Stimulated activated CD8-positive, alpha-beta memory T cell treated with anti-CD3 and anti-CD28 coated beads, Interleukin-2, amount 100 ng/mL, for 1 hour (primary cell): ENCODE measurements at places on chromosomes 4 and X.

DNA sequence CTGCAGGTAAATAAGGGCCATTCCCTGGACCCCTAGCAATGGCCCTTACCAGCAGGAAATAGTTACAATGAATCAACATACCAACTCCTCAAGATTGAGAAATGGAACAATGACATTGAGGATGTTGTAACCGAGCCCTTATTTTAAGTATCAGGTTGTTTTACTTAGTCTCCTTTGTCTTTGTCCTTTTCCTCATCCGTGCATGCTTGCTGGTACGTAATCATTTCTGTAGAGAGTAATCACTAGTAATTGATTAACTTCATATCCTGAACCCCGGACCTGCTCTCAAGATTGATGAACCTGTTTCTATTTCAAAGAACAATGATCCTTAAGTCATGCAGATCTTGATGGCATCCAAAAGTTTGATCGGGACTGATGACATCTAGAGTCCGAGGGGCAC lies 98.6 kb upstream of the LANCL3 start:
- no peak for DNase-seq

DNA sequence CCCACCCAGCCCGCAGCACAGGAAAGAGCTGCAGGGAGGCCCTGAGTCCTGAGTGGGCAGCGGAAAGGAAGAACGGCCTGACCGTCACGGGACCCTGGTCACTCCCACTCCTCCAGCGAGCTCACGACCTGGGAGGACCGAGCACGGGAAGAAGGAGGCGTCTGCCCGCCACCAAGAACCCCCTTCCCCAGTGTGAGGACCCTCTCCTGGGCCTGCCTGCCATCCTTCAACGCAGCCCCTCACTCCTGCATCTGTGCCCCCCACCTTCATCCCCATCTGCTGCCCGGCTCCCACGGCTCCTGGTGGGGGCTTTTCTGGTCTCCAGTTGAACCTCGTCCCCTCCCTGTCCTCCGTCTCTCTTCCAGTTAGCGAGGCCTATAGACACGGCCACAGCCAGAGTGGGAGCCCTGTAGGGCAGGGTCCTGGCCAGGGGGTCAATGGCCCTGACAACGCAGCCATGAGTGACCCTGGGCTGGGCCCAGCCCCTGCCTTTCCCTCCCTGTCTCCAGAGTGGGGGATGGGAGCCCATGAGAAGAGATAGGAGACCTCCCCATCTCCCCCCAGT lies 41.3 kb upstream of the MXD4 start:
- DNase-seq: no peak

DNA sequence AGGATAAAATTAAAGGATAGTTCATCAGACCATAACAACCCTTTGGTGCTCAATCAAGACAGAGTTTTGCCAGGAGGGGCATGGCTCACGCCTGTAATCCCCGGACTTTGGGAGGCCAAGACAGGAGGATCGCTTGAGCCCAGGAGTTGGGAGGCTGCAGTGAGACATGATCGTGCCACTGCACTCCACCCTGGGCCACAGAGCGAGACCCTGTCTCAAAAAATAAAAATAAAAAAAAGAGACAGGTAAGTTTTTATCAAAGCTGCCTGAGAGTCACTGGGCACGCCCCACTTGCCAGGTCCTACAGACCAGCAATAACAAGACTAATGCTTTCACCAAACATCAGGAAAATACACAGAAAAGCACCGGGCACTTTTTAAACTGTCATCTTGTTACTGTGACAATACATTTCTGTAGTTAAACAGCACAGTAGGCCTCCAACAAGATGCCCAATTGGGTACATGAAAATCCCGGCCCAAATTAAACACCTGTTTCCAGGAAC lies 765 bp downstream of the CFAP97 start:
- no peak for DNase-seq

DNA sequence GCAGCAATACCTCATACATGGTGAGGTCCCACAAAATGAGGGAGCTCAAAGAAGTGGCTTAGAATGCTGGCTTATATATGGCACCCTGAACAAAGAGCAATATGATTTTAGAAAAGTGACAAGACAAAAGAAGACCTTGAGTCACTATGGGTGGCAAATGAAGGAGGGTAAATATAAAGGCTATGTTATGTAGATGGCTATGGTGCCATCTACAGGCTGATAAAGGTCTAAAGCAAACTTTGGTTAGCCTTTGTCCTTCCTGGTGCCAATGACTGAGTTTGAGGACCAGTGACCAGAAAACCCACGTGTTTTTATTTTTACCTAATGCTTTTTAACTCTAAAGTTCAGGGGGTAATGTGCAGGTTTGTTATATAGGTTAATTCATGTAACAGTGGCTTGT lies 151.8 kb downstream of the CCNG2 start:
- no peak for DNase-seq

- DNase-seq: no peak
These were observed 4.1 kb downstream of the TDO2 start for GRCh38 chr4:155907556-155907955.

DNA sequence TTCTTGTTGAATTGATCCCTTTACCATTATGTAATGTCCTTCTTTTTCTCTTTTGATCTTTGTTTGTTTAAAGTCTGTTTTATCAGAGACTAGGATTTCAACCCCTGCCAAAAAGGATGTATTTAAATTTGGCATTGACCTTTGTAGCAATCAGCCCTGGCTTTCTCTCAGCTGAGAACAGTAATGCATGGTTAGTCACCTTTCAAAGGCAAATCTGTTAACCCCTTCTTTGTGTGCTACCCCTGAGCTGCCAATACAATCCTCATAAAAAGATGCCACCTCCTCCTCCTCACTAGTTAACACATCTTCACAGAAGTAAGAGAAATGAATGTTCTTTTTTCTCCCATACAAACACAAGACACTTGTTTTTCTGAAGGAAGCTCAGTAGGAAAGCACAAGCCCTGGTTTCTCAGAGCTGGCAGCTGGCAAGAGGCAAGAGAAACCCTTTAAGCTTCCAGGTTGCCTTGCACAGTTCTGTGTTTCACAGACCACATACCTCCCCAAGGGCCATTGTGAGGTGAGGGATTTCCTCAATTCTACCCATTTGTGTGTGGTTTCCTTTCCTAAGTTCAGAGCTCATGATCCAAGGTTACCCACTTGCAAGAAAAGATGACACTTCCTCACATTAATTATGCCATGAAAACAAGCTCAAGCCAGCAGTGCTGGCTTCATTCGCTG lies 122.6 kb downstream of the RCHY1 start:
- DNase-seq: no peak

DNA sequence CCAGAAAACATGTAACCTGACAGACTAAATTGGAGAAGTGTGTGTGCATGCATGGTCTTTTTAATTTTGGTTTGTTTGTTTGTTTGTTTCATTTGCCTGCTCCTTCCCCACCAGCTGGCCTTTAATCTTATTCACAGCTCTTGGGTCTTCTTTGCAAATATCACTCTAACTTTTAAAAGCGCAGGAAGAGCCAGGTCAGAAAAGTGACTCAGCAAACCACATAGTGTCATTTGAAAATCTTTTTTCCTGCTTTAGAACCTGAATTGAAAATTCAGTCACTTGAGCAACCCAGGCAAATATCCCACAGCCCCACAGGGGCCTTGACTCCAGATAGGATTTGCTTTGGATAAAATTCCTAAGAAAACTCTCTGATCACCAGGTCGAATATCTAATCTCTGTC lies 4.6 kb downstream of the TMEM255A start:
- no peak for DNase-seq

GRCh38 chr4:94558392-94558904 lies 106.7 kb downstream of the PDLIM5 start:
- DNase-seq: no peak

GRCh38 chrX:119981286-119982070 lies 37.9 kb upstream of the NKAP start:
- no peak for DNase-seq

DNA sequence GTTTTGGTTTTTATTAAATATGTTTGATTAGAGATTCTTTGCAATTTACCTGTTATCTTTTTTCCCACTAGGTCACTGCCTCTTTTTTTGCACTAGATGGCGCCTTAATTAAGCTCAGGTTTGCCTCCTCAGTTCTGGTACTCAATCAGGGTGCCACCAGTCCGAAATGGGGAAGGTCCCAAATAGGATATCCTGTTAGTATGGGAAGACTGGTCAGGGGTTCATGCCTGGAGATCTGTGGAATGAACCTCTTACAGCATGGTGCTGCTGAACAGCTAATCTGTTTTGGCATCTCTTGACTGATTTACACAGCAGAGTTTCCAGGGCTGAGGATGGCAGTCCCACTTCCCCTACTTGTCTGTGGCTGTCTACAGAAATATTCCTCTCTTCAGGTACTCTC lies 24.2 kb upstream of the VSIG1 start:
- DNase-seq: no peak

- DNase-seq: no peak
These were observed 5.4 kb upstream of the KIAA0232 start for GRCh38 chr4:6776920-6777635.

DNA sequence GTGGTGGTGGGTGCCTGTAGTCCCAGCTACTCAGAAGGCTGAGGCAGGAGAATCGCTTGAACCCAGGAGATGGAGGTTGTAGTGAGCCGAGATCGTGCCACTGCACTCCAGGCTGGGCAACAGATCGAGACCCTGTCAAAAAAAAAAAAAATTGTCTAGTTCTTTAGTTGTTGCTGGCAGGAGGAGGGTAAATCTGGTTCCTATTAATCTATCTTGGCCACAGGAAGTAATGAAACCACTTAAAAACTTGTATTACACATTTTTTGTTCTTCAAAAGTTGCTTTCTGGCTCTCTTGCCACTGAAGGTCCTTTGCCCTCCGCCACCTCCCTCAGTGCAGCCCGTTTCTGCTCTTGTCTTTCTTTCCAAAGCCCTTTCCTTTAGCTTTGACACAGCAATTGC lies 102.9 kb upstream of the ARSJ start:
- no peak for DNase-seq

DNA sequence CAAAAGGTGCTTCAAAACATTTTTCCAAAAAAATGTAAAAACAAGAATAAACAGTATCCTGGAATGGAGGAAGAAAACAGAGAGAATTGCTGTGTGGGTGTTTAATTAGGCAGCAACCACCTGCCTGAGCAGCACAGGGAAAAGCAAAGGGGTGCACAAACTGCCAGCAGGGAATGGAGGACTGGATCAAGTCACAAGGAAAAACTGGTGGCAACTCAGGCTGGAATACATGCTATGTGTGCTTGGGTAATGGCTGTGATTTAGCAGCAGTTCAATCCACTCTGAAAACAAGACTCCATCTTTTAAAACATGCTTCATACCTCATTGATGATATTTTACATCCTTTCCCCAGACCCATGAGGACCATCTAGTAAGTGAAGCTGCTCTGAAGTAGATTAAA lies 179.5 kb downstream of the HS6ST2 start:
- no peak for DNase-seq

DNA sequence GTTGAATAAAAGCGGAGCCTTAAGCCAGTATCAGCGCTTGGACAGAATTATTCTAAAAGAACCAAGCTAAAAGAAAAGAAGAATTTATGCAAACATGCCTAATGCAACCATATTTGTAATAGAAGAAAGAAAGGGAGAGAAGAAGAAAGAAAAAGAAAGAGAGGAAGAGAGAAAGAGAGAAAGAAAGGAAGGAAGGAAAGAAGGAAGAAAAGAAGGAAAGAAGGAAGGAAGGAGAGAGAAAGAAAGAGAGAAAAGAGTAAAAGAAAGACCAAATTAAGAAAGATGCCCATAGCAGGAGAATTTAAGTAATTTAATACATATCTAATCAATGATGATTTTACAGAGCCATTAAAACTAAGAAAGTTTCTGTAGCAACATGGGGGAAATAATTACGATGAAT lies 30.9 kb upstream of the TMEM150C start:
- DNase-seq: no peak

DNA sequence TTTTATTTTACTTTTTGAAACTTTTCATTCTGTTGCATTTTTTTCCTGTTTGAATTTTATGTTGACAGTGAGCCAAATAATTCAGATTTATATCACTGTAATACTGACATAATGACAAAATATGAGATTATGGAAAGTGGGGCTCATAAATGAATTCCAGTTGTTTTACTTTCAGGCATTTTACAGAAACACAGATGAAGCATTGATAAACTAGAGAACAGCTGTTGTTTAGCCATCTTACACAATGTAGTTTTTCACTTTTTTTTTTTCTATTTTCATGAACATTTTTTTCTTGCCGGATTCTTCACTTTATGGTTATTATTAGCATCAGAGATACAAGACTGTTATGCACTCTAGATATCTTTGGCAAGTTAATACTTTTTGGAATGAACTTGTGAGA lies 91.7 kb upstream of the PAQR3 start:
- no peak for DNase-seq

- DNase-seq: peak; percentile 7
These were observed 29.5 kb upstream of the MAP3K15 start for GRCh38 chrX:19544693-19545305.

- no peak for DNase-seq
These were observed 286.5 kb upstream of the ADGRL3 start for GRCh38 chr4:60913671-60914070.

DNA sequence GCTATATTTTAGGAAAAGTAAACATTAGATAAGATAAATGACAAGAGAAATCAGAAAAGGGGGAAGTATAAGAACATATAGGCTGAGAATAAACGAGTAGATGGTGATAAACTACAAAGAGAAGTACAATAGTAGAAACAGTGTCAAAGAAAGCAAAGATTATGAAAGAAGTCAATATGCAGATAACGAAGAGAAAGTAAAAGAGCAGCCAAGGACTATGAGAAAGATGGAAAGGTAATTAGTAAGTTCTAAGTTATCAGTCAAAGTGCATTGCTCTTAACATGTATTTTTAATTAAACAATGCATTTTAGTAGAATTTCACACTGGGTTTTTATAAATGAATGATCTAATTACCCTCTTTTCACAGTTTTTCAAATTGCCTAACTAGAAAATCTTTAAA lies 1801.3 kb upstream of the PCDH10 start:
- DNase-seq: no peak

DNA sequence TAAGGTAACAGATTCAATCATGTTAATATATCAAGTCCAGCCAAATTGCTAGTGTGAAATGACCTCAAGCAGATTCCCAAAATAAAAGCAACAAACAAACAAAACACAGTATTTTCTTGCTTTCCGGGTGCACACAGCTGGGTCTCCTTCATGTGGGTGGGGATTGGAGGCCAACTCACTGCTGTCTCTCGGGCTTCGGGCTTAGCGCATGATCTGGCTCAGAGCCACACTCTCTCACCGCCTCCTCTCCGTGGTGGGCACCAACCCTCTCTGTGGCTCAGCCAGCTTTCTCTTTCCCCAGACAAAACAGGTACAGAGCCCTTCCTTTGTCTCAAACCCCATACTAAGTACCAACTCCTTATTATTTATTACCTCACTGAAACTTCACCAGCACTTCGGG lies 2.9 kb upstream of the REELD1 start:
- DNase-seq: no peak

DNA sequence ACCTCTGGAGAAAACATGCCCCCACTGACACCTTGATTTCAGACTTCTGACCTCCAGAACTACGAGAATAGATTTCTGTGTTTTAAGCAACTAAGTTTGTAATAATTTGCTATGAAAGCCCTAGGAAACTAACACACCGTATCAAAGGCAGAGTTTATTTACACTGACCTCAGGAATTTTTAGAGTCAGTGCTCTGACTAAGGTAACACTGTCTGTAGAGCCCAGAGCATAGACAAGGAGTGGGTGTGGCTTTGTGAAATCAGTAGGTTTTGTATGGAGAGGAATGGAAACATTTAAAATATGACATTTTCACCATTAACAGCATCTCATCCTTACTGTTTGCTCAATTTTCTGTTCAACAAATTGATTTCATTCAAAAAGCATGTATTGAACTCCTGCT lies 764.4 kb upstream of the PCDH10 start:
- no peak for DNase-seq
